ENCODE measurements at places on chromosomes 11 and 22. TPM values are rescaled to one million over a fixed set of nuclear protein-coding genes. Genes with fewer than 3 reads are reported as not detected.

DEUP1 gene
- 0.03 TPM for polyA plus RNA-seq

- no peaks in the 10 kb centered on the region for H3K36me3 ChIP-seq
- no peak for DNase-seq
- peaks cover 18% of the 10 kb centered on the region for H3K4me1 ChIP-seq
- H3K4me3 ChIP-seq, result no peak overlapping the region
- no peaks in the 10 kb centered on the region for H3K27me3 ChIP-seq
These were observed 125.8 kb upstream of the ARHGAP42 start for GRCh38 chr11:100561323-100561722.

GRCh38 chr11:116576526-116576925, 196.3 kb downstream of the BUD13 start:
- no peak for DNase-seq
- no peak overlapping the region for H3K4me3 ChIP-seq
- peaks cover 43% of the 10 kb centered on the region for H3K27me3 ChIP-seq
- no peak overlapping the region for H3K27ac ChIP-seq

DNA sequence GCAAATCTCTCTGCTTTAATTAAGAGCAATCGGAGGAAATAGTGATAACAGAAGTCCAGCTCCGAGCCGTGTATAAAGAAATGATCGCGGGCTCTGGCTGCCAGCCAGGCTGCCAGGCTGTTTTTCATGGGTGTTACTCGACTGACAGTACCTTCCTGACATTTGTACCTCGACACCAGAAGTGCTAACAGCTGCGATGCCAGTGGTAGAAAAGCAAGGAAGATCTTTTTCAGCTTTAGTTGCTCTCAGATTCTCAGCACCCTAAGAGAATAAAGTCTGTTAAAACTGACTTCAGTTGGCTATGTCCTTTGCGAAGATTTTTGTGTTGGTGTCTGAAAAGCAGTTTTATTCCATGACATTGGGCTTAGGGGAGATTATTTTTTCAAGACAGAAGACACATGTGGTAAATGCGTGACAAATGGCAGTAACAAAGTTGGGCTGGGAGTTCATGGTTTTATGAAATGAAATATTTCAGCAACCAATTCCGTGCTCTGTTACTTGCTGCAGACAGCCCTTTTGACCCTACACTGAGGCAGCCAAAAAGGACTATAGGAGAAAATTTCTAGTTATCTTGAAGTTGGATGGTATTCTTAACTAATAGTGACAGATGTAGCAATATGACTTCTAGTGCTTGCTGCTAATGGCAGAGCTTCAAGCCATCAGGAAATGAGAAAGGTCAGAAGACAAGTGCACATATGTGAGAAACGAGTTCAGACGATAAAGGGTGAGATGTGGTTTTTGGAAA, 296.2 kb downstream of the CNTN5 start:
- H3K36me3 ChIP-seq, result no peaks in the 10 kb centered on the region
- no peaks in the 10 kb centered on the region for H3K4me1 ChIP-seq
- no peaks in the 10 kb centered on the region for H3K27me3 ChIP-seq
- no peak overlapping the region for H3K27ac ChIP-seq
- no peak overlapping the region for H3K4me3 ChIP-seq
- no peak for DNase-seq

OR4C5 gene
- not detected for polyA plus RNA-seq

NEFH gene
- polyA plus RNA-seq, result 0.06 TPM

GRCh38 chr22:24584166-24584790, 8.6 kb downstream of the LRRC75B start:
- peaks cover 4% of the 10 kb centered on the region for H3K36me3 ChIP-seq
- DNase-seq, result no peak
- H3K4me1 ChIP-seq, result peaks cover 29% of the 10 kb centered on the region
- H3K27me3 ChIP-seq, result no peaks in the 10 kb centered on the region
- no peak overlapping the region for H3K27ac ChIP-seq
